ENCODE measurements at places on chromosomes 3 and 15. TPM values are rescaled to one million over a fixed set of nuclear protein-coding genes. Genes with fewer than 3 reads are reported as not detected.

The LRRIQ4 gene
- not detected for total RNA-seq

The P2RY1 gene
- total RNA-seq: 9.7 TPM

The TRIM59 gene
- total RNA-seq: 7.5 TPM

DNA sequence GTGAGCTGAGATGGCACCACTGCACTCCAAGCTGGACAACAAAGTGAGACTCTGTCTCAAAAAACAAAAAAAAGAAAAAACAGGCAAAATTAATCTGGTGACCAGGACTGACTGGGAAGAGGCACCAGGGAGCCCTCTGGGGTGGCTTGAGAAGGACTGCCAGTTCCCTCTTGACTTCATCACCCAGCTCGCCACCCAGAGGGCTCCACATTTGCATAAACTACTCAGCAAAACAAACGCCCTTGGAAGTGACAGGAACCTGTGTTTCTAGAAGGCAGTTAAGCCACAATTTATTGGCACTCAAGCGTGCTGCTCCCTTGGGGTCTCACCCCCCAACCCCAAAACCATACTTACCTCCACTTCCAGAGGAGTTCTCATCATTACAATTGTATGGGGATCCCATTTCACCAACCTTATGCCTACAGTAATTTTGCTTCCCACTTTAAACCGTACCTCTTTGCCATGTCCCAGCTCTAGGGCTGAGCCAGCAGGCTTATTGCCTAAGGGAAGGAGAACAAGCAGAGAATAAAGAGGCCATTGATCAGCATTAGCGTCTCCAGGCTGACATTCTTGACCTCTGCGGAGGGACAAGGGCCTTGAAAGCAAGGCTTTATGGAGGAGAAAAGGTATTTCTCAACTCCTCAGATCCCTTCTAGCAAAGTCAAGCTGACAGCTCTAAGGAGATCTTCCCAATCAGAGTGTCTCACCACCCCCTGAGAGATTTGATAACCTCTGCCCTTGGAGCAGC lies 357.4 kb downstream of the SHQ1 start:
- no peak for DNase-seq
- H3K4me1 ChIP-seq: no peaks in the 10 kb centered on the region

DNA sequence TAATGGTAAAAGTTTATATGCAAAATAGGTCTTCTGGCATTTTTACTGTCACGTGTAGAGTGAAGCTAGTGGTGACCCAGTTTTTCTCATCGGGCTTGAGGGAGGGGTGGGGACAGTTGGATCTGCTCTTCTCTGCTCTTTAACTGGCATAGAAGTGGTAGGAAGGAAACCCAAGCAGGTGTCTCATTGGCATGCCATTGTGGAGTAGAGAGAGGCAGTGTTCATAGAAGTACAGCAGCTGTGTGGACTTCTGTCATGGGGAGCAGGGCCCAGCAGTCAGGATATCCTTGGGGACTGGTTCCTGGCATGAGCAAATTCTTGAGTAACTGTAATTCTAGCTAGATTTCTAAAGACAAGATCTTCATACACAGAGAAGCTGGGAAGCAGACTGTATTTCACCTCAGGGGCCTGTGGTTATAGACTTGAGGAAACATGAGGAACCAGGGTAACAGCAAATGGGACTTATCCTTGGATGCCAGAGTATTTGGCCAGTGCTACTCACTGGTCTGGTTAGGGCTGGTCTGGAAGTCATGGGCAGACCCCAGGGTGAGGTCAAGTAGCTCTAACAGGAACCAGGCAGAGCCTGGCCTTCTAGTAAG lies 42.9 kb downstream of the CDIN1 start:
- H3K4me3 ChIP-seq: no peak overlapping the region
- no peaks in the 10 kb centered on the region for H3K36me3 ChIP-seq
- H3K27me3 ChIP-seq: no peaks in the 10 kb centered on the region
- DNase-seq: no peak
- no peak overlapping the region for H3K27ac ChIP-seq

DNA sequence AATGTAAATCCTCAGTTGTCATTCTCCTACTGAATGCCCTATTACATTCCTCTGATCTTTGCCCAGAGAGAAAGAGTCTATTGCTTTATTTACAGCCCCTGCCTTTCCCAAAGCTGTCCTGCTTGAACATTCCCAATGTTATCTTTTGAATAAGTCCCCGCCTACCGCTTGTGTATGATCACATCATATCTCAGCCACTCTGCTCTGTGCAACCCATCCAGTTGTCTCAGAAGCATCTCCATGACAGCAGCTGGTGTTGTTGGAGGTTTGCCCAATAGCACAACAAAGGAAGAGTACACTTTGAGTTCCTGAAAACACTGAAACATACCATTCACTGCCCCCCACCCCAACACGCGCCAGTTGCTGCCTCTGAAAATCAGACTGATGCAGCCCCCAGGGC lies 22.0 kb upstream of the FAM3D start:
- no peaks in the 10 kb centered on the region for H3K27me3 ChIP-seq
- H3K4me3 ChIP-seq: no peak overlapping the region
- DNase-seq: peak; percentile 55
- no peaks in the 10 kb centered on the region for H3K36me3 ChIP-seq
- peak overlapping the region; percentile 8 for H3K27ac ChIP-seq
- H3K4me1 ChIP-seq: no peaks in the 10 kb centered on the region

DNA sequence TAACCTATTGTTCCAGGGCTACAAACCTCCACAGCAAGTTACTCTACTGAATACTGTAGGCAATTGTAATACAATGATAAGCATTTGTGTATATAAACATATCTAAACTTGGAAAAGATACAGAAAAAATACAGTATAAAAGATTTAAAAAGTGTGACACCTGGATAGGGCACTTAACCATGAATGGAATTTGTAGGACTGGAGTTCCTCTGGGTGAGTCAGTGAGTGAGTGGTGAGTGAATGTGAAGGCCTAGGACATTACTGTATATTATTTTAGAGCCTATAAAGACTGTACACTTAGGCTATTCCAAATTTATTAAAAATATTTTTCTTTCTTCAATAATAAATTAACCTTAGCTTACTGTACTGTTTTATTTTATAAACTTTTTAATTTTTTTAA lies 38.4 kb upstream of the SLC25A36 start:
- no peak overlapping the region for H3K4me3 ChIP-seq
- no peak overlapping the region for H3K27ac ChIP-seq

GRCh38 chr3:55191911-55192775 lies 264.3 kb upstream of the LRTM1 start:
- no peaks in the 10 kb centered on the region for H3K36me3 ChIP-seq
- no peak overlapping the region for H3K27ac ChIP-seq
- no peaks in the 10 kb centered on the region for H3K27me3 ChIP-seq
- no peak overlapping the region for H3K4me3 ChIP-seq
- DNase-seq: no peak

DNA sequence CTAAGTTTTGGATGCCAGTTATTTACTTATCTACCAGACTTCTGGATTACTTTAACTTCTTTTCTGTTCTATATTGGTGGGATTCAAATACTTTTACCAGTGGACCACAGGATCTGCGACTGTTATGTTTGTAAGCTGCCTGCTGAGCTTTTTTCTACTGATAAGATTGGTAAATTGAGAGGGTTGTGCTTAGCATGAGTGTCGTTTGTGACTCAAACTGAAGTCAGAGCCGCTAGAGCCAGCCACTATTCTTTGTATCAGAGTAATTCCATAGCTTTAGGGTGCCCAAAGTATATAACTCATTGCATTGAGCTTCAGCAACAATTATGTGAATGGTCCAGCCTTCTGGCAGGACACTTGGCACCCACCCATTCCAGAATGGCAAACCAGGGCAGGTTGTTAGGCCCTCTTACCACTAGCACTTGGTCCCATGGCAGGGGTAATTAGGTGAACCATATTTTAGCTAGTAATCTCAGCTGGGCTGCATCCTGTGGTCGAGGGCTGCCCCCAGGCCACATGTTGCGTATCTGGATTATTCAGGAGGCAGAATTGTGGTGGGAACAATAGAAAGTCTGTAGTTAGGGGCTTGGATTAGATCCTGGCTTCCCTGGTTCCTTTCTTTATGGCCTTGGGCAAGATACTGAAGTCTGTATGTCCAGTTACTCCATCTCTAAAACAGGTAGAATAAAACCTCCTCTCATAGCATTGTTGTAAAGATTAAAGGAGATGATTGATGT lies 6.0 kb downstream of the PLCL2 start:
- H3K27me3 ChIP-seq: no peaks in the 10 kb centered on the region
- no peaks in the 10 kb centered on the region for H3K4me1 ChIP-seq
- no peak overlapping the region for H3K4me3 ChIP-seq
- no peaks in the 10 kb centered on the region for H3K36me3 ChIP-seq

- H3K27me3 ChIP-seq: no peaks in the 10 kb centered on the region
- H3K27ac ChIP-seq: no peak overlapping the region
- no peak overlapping the region for H3K4me3 ChIP-seq
- no peaks in the 10 kb centered on the region for H3K4me1 ChIP-seq
- H3K36me3 ChIP-seq: no peaks in the 10 kb centered on the region
Measured at GRCh38 chr3:138803006-138803653, 31.6 kb downstream of the PIK3CB start.

DNA sequence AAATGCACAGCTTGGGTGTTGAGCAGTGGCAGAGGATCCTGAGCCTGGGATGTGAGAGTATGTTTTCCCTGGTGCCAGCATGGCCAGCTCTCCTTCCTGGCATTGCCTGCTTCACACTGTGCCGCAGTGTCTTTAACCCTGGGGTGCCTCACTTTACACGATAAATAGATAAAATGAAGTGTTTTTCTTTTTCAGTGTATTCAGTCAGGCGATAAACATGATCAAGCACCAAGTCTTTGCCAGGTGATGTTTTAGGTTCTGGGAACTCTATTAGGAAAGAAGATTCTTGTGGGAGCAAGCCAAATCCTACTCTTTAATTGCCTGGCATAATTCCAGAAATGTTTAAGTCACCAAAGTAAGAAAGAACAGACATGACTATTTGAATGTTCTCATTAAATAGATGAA lies 14.0 kb downstream of the ABHD6 start:
- no peak overlapping the region for H3K27ac ChIP-seq
- H3K36me3 ChIP-seq: no peaks in the 10 kb centered on the region
- no peak overlapping the region for H3K4me3 ChIP-seq
- H3K4me1 ChIP-seq: peaks cover 4% of the 10 kb centered on the region
- H3K27me3 ChIP-seq: no peaks in the 10 kb centered on the region

DNA sequence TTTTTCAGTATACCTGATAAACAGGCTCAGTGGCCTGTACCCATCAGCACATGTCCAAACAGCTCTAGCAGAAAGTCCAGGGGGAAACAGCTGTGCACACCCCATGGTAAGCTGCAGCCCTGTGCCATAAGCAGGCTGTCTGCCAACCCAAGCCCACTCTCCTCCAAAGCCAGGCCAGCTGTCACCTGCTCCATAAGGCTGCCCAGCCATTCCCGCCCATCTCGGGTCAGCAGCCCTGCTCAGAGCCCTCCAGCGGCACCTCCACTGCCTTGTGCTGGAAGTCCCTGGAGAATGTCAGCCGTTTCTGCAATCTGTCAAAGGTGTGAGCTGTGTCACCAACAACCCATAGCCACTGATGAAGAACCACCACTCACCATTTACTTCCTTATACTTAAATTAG lies 82.0 kb downstream of the NTRK3 start:
- H3K27ac ChIP-seq: no peak overlapping the region
- no peaks in the 10 kb centered on the region for H3K36me3 ChIP-seq
- H3K27me3 ChIP-seq: no peaks in the 10 kb centered on the region
- DNase-seq: no peak

DNA sequence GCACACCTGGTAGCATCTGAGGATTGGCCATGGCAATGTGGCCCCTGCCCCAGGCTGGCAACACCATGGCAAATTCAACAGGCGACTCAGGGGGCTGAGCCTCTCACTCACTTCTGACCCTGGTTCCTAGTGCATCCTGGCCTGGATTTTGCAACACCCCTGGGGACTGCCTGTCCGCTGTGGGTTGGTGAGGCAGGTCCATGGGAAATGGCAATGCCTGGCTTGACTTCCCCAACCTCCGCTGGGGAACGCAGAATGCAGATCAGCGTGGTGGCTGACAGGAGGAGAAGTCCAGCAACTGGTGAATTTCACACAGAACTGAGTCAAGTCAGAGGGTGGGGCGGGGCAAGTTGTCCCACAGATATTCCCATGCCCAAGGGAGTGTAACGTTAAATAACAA lies 3.9 kb upstream of the PSTPIP1 start:
- H3K4me3 ChIP-seq: no peak overlapping the region
- no peak overlapping the region for H3K27ac ChIP-seq
- H3K27me3 ChIP-seq: no peaks in the 10 kb centered on the region
- DNase-seq: no peak

DNA sequence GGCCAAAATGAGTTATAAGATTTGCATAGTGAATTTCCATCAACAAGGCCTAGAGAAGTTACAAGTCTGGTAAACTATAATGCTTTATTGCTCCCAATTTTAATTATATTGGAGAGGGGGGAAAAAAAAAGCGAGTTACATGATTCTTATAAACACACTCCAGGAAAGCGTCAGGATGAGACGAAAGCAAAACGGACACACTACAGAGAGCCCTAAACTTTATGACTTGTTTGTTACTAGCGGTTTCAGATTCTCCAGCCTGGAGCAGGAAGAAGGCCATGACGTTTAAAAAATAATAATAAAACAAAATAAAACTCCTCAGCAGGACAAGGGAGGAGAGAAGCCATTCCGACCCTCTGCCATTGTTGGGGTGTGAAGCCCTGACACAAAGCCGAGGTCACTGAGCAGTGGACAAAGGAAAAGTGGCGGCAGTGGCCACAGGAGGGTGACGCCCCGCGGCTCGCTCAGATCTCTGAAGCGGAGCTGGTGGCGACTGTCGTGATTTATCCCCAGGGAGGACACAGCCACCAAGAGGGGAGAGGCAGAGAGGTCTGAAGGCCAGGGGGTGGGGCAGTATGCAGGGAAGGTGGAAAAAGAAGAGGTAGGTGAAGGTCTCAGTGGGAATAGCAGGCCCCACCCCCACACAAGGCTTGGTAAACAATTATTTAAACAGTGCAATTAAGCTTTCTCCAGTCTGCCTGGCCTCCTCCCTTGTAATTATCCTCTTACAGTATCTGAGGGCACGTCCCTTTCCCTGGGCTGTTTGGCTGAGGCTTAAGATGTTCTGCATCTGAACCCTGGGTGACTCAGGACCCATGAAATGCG lies 45.3 kb downstream of the ADAMTS9 start:
- H3K4me3 ChIP-seq: peak overlapping the region; percentile 25
- peak overlapping the region; percentile 38 for H3K27ac ChIP-seq
- H3K4me1 ChIP-seq: no peaks in the 10 kb centered on the region
- H3K36me3 ChIP-seq: no peaks in the 10 kb centered on the region

- H3K4me1 ChIP-seq: no peaks in the 10 kb centered on the region
- H3K27ac ChIP-seq: no peak overlapping the region
- H3K27me3 ChIP-seq: no peaks in the 10 kb centered on the region
- no peak overlapping the region for H3K4me3 ChIP-seq
Measured at GRCh38 chr15:70219966-70220365, 122.2 kb upstream of the TLE3 start.

GRCh38 chr15:73928241-73928579 lies 1.9 kb downstream of the LOXL1 start:
- peak overlapping the region; percentile 62 for H3K4me3 ChIP-seq
- H3K36me3 ChIP-seq: no peaks in the 10 kb centered on the region
- DNase-seq: no peak
